ENCODE measurements at places on chromosomes 3 and 15.

GRCh38 chr3:15321349-15321748 is 11.0 kb downstream of the SH3BP5 start:
- no peak for DNase-seq

- DNase-seq: no peak
Measured at GRCh38 chr3:126441256-126441880, 34.3 kb downstream of the ZXDC start.

GRCh38 chr3:67388738-67389137 is 265.7 kb downstream of the SUCLG2 start:
- DNase-seq: no peak

DNA sequence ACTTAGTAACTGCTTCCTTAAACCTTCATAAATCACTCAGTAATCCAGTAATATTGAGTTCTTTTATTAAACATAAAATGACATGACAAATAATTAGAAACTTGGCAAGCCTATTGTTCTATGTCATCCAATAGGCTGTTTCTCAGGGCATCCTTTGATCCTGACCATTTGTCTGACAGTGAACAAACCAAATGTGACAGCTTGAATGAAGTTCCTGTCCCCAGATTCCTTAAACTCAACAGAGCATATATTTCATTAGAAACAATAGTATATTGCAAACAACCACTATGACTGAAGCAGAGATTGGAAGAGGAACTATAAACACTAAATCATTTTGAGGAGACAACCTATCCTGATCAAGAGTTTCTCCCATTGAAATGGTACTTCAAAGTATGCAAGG is 113.6 kb upstream of the MDFIC2 start:
- no peak for DNase-seq

GRCh38 chr15:33031324-33031821 is 163.1 kb downstream of the FMN1 start:
- DNase-seq: no peak

GRCh38 chr3:78304115-78304514 is 1264.2 kb downstream of the ROBO2 start:
- no peak for DNase-seq

DNA sequence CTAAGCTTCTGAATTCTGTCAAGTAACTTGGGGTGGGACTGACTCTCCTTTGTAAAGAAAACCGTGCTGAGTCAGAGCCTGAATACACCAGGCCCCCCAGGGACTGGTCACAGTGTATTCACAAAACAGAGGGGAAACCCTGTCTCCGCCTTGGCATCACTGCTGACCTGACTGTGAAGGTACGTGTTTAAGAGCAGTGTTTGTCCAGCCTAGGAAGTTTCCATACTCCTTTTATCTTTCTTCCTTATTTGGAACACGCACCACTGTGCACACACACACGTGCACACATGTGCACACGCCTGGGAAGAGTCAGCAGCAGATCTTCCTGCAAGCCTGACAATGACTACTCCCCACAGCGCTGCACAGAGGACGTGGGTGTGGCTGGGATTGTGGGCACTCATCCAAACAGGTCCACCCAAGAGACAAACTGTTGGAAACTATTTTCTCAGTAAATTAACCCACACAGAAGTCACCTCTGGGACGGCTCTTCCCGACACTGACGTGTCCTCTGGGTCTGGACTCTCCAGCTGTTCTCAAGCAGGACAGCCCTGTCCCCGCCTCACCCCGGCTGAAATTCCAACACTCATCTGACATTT is 87.7 kb downstream of the ATP10A start:
- no peak for DNase-seq

GRCh38 chr3:186962445-186962844 is 32.1 kb downstream of the ST6GAL1 start:
- DNase-seq: no peak

GRCh38 chr3:57992452-57993213 is 15.6 kb upstream of the FLNB start:
- no peak for DNase-seq

DNA sequence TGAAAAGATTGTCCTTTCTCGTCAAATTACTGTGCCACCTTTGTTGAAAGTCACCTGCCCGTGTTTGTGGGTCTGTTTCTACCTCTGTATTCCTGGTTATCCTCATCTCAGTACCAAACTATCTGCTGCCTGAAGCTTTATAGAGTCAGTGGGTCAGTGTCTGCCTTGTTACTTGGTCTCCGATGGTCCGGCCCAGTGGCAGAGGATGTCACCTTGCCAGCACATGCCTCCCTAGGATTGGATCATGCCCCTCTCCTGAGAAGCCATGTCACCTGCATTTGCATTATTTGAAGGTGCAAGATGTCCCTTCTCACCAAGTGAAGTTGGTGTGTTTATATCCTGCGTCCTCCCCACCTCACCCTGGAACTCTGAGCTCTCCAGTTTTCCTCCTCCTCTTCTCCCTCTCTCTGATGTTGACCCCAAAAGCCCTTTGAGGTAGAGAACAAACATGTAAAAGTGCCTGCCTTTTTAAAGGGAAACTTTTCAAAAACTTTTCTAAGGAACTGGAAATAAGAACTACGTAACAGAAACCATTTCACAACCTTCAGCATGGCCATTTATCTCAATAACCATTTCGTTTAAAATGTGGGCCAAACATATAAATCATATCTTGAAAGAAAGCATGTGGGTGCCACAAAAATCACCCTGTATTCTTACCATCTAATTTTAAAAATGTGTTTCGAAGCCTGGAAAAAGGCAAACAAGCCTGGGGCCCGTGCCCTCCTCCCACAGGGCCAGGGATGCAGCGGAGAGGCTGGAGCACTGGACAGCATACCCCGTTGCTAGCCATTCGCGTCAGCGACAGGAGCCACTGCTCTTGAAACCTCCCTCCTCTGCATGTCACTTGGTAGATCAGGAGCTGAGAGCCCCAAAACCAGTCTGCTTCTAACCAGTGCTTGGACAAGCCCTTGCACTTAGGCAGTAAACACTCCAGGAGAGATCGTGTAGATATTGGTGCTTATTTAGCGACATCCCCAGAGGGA is 102.1 kb downstream of the VGLL4 start:
- no peak for DNase-seq

GRCh38 chr3:16295298-16295890 is 30.4 kb downstream of the OXNAD1 start:
- DNase-seq: no peak

DNA sequence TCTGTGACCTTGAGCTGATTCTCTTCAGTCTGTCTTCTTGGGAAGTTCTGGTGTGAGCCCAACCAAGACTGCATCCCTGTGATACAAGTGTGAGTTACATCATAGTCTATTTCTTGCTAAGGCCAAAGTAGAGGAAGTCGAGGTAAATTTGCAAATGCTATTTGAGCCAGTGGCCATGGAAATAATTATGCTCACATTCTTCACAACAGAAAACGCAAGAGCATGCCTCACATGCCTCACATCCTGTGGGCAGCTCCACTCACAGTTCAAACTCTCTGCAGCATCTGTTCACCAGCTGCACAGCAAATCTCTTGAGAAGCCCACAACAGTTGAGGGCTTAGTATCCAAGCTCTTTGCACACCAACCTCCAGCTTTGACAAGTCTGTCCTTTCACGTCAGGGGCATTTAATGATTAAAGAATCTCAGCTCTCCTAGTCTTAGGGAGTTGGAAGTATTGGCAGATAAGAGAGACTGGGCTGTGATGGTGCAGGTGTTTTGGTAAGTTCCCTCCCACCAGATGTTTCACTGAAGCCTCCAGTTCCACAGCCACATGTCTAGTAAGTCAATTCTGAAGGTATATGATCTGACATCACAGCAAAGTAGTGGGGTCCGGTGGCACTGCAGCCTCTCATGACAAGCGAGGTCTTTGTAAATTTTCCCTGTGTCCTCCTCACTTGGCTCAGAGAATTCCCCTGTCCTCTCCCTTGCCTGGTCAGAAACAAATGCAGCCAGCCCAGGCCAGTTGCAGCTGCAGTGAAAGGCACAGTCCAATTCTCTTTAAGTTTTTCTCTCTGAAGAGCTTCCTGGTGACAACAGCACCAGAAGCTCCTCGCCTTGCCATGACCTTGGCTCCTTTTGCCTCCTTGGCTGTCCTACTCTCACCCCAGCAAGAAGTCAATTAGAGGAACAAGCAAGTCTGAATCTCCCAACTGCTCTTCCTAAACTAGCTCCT is 166.1 kb downstream of the SSR3 start:
- no peak for DNase-seq

DNA sequence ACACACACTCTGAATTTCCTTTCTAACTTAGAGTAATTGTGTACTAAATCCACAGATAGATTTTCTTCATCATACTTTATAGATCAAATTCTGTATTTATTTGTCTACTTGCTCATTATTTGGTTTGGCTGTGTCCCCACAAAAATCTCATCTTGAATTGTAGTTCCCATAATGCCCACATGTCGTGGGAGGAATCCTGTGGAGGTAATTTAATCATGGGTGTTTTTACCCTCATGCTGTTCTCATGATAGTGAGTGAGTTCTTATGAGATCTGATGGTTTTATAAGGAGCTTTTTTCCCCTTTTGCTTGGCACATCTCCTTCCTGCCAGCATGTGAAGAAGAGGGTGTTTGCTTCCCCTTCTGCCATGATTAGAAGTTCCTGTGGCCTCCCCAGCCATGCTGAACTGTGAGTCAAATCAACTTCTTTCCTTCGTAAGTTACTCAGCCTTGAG is 198.3 kb upstream of the TGFBR2 start:
- DNase-seq: no peak

- no peak for DNase-seq
Measured at GRCh38 chr3:127740136-127740915, 67.6 kb downstream of the ABTB1 start.

DNA sequence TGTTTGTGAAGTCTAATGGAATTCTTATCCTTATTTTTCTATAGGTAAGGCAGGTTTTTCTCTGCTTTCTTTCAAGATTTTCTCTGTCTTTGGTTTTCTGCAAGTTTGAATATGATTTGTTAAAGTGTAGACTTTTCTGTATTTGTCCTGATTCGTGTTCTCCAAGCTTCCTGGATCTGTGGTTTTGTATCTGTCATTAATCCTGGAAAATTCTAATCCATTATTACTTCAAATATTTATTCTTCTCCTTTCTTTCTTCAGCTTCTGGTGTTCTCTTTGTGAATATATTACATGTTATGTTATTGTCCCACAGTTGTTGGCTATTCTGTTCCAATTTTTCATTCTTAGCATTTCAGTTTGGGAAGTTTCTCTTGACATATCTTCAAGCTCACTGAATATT is 76.4 kb downstream of the PDCD6IP start:
- DNase-seq: no peak

GRCh38 chr3:39849992-39850715 is 40.7 kb downstream of the MYRIP start:
- DNase-seq: no peak

DNA sequence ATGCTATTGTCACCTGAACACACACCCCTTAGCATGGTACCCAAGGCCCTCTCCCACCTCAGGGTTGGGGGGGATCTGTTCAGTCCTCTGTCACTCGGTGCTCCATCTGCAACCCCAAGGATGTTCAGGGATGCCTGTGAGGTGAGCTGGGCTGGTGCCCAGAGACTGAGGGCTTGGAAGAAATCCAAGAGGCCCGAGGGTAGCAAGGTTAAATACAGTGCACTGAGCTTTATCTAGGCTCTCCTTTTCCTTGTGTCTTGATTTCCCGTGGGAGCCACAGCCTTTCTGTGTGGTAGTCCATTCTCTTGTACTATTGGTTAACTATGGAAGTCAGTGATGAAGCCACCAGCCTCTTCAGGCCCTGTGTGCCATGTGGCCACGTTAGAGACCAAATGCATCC is 18.7 kb upstream of the WNT5A start:
- no peak for DNase-seq

GRCh38 chr3:120071259-120071658 is 23.0 kb downstream of the GSK3B start:
- DNase-seq: no peak

- no peak for DNase-seq
Measured at GRCh38 chr3:145704020-145704419, 457.0 kb downstream of the PLOD2 start.

DNA sequence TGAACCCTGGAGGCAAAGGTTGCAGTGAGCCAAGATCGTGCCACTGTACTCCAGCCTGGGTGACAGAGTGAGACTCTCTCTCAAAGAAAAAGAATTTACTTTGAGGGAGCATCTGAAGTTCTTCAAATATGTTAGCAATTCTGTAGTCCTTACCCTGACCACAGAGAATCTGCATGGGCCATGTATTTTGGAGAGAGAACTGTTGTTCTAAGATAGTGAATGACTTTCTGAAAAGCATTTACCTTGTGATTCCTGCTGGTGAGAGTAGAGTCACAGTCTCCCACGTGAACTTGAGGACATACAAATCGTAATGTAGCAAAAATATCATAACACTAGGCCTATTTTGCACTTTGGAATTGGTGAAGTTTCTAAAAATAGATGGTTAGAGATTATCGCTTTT is 3.9 kb downstream of the BRK1 start:
- DNase-seq: no peak

DNA sequence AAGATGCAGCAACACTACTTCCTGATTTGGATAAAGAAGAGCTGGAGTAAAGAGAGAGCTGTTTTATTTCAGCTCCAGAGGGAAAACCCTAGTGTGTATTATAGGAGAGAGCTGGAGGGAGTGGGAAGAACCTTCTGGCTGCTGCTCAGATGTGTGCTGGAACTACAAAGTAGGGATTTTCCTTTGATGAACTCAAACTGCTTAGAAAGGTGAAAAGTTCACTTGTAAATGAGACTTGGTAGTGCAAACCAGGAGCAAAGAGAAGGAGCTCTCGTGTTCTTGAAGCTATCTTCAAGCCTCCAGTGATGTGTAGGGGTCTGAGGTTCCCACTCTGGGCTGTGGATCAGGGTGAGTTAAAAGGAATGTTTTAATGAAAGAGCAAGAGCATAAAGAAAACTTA is 110.4 kb downstream of the EDEM1 start:
- DNase-seq: no peak

GRCh38 chr3:117118604-117119003 is 409.0 kb downstream of the TUSC7 start:
- no peak for DNase-seq

DNA sequence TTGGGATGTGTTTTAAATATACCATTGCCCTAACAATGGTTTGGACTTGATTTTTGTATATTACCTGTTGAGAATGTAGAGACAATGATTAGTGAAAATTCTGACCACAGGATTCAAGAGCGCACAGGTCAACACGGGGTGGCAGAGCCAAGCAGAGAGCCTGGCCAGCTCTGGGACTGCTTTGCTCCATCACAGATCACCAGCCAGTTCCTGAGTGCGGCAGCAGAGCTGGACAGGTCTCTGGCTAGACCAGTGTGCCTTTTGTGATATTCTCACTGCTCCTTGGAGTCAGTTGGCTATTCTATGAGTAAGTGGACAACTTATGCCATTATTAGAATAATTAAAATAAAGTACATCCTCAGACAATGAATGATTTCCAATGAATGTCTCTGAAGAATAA is 351.2 kb upstream of the ATP10A start:
- no peak for DNase-seq

DNA sequence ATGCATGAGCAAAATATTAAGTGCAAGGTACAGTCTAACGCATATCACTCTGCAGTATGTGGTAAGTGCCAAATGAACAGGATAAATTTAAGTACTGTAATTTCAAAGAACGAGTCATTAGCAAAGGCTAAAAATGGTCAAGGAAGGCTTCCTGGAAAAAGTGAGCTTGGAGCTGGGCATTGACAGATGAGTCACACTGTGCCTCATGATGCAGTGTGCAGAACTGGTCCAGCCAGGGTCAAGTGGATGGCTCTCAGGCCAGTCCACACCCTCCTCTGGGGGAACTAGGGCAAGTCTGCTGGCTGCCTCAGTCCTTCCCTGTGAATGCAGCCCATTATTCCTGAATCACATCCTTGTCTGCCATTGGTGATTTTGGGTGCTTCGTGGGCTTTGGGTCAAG is 76.3 kb downstream of the CACNA1D start:
- no peak for DNase-seq

GRCh38 chr15:48559285-48559684 is 86.2 kb downstream of the FBN1 start:
- DNase-seq: no peak
